HS-27A (cell line): ENCODE measurements at places on chromosomes 4 and X.

DNA sequence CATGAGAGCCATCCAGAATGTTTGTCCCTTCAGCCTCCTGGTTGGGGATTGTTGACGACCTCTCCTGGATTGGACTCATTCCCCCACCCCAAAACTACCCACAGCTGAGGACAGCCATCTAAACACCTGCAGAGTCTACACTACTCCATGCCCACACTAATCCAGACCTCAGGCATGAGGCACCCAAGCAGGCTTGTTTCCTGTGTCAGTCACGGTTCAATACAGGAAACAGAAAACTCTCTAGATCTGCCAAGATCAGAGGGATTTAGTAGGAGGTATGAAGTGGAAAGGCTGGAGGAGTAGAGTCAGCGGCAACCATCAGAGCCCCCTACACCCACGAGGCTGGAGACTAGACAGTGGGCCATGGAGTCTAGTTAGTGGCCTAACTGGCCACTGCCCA is 37.7 kb downstream of the HAND2 start:
- DNase-seq = no peak

DNA sequence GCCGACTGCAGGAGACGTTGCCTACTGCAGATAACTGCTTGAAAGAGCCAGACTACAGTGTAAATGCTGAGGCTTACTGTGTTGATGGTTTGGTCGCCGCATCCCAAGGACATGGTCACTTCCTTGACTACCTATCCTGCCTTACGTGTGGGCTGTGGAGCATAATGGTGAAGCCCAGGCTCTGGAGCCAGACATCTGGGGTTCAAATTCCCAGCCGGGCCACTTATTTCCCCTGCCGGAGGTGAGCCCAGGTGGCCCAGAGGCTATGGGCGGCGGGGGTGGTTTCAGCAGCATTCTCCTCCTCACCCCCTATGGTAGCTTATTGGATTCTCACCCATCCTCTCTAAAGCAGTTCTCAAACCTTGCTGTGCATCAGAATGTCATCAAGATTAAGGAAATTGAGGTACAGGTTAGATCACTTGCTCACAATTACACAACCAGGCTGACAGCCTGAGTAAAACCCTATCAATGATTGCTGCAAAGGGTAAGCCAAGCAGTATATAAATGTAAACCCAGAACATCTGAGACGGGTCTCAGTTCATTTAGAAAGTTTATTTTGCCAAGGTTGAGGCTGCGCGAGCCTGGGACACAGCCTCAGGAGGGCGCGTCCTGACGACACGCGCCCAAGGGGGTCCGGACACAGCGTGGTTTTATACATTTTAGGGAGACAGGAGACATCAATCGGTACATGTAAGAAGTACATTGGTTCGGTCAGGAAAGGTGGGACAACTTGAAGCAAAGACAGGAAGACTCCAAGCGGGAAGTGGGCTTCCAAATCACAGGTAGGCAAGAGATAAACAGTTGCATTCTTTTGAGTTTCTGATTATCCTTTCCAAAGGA is 48.5 kb downstream of the EVC start:
- no peak for DNase-seq

- no peak for DNase-seq
Observed at GRCh38 chr4:47561331-47561730, 76.3 kb downstream of the ATP10D start.

GRCh38 chr4:164572877-164573279 is 181.1 kb upstream of the SMIM31 start:
- peak; percentile 40 for DNase-seq

GRCh38 chr4:185395238-185395955 is at the start of gene LRP2BP:
Gene LRP2BP (minus strand): TSS chr4:185395924. CDS start chr4:185378186, 17,738 bp downstream.
- peak; percentile 41 for DNase-seq

GRCh38 chr4:186723292-186724057 is at the start of gene FAT1:
Gene FAT1 (minus strand): TSS chr4:186723856. CDS start chr4:186709827, 14,029 bp downstream.
- DNase-seq = no peak
